ENCODE measurements at places on chromosomes 6 and 20.

DNA sequence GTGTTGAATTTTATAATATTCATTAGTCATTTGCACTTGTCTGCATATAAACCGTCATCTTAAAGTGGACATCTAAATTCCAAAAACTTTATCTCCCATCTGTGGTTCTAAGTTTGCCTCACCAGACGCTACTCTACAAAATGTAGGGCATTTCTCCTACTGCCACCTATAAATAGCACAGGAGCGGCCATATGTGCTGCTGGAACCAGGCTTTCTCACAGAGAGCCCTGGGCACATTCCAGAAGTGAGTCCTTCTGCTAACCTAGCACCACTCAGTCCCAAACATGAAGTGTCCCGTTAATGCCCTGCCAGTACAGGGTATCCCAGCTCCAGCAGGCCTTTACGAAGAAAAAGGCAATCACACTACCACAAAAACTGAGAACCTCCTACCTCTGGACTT is 153.7 kb downstream of the TMEM242 start:
- no peak for DNase-seq

GRCh38 chr20:49543858-49544437 is 24.0 kb downstream of the PTGIS start:
- no peak for DNase-seq

DNA sequence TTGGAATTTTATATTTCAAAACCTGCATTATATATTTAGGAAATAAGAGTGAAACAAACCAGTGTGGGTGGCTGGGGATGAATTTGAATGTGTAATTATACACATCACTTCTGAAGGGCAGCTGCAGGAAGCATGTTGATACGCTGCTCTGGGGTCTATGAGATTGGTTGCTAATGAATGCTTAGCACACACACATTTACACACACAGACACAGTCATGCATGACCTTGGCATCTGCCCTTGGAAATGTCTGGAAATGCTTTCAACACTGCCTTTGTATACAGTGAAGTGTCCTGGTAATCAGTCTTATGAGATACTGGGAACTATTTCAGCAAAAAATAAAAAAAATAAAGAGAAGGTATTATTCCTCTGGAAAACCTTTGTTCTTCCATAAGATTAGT is 83.4 kb downstream of the ELOVL4 start:
- DNase-seq, result no peak

GRCh38 chr6:110041126-110041525 is 63.0 kb downstream of the GPR6 start:
- DNase-seq, result no peak

DNA sequence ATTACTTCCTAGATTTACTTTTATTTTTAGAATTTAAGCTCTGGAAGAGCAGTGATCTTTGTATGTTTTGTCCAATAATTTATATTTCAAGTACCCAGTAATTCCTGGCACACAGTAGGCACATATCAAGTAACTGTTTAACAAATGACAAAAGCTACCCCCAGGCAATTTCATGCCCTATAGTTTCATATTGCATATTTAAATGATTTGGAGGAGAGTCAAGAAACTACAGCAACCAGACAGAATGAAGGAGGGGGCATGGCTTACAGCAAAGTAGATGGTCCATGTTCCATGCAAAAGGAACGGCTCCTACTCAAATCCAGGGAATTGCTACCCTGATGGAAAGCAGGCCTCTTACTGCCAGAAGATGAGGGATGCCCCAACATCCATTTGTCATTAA is 113.5 kb downstream of the ARHGAP18 start:
- DNase-seq, result no peak

Data from HS-27A (cell line).